ENCODE measurements at places on chromosomes 4 and X.

- DNase-seq, result no peak
These were observed 208.0 kb downstream of the PRDM5 start for GRCh38 chr4:120714417-120715010.

GRCh38 chr4:155639704-155640523, 26.7 kb upstream of the GUCY1A1 start:
- no peak for DNase-seq

- no peak for DNase-seq
These were observed 110.0 kb downstream of the CBR4 start for GRCh38 chr4:168900080-168900479.

GRCh38 chr4:75498041-75498440, 16.2 kb downstream of the RCHY1 start:
- DNase-seq, result no peak

DNA sequence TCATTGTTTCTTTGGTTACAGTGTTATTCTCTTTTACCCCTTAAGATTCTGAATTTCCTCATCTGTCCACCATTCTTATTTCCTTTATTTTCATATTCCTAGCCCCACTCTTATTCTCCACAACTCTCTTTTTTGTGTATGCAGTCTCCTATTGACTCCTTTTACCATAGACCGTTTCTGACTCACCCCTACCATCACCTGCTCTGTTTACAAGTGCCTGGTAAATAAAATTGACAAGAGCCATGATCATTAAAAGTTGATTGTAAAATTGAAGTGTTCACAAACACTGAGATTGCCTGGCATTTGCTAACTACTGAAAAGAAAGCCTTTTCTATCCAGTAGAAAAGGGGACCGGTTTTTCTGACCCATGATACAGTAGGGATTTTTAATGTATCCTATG, 54.4 kb downstream of the MRPL1 start:
- DNase-seq, result no peak

DNA sequence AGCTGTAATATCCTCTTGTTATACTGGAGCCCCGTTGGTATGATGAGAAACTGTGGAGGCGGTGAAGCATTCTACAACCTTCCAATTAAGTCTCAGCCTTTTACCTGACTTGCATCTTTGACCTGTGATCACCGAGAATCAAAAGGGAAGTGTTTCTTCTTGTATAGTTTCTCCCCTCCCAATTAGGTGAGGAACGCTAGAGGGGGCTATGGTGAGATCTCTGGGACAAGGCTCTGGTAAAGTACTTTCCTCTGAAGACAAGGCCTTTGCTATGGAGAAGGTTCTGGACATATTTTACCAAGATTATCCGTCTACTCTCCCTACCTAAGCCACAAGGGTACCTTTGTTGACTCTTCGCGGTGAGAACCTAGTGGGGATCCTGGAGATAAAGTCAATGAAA, 111.3 kb downstream of the CBLL2 start:
- DNase-seq, result no peak

DNA sequence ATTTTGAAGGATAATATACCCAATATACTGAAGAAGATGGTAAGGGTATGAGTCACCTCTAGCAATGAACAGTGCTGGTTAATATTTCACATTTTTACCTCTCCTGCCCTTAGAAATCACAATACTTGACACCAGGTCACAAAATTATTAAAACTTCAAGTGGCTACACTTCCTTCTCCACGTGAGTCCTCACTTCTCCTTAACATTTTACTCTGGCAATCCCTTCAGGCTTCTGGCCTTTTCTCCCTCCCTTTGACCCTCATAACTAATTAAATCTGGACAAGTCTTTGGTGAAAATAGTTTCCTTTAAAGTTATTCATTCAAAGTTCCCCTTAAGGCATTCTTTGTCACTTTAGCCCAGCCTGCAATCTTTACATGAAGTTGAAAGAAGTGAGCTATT, 190.4 kb downstream of the UNC5C start:
- DNase-seq, result no peak

DNA sequence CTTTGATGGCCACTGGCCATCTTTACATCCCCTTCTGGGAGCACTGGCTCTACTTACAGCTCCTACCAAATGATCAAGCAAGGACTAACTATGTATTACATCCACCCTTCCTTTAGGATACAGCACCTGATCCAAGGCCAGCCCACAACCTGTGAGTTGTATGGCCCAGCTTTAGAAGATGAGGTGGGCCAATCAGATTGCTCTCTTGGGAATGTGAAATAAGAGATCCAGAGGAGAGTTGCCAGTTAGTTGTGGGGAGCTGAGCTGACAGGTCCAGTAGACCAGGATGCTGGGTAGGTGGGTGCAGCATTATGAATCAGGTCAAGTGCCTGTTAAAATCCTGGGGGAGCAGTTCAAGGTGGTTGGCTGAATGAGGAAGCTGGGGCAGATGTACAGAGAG, 111.5 kb downstream of the GNL3L start:
- no peak for DNase-seq

DNA sequence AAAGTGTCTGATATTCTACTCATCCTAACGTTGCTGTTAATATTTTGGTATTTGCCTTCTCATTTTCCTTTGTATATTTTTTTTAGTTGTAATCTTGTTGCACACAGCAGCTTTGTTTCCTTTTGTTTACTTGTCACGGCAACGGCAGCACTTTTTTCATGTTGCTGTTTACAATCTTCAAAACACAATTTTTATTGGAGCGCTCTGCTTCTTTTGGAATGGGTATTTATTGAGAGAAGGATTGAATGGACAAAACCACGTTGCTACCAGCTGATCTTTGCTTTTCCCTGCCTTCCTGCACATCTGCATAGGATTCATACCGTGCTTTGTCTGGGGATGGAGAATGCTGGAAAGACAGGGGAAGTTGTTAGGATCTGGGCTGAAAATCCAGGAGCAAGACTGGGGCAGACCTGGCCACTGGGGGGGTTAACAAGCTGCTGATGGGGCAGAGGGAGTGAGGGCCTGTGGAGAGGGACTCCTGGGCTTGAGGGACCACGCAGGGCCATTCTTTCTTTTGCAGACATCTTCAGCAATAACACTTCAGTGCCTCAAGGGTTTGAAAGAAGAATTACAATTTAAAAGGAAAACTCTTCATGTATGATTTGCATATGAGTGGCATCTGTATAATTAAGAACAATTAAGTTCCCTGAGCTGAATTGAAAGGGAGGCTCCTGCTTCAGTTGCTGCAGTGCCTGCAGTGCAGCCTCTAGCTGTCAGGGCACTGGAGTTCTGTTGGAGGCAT, 69.8 kb downstream of the TMEM131L start:
- DNase-seq, result no peak

DNA sequence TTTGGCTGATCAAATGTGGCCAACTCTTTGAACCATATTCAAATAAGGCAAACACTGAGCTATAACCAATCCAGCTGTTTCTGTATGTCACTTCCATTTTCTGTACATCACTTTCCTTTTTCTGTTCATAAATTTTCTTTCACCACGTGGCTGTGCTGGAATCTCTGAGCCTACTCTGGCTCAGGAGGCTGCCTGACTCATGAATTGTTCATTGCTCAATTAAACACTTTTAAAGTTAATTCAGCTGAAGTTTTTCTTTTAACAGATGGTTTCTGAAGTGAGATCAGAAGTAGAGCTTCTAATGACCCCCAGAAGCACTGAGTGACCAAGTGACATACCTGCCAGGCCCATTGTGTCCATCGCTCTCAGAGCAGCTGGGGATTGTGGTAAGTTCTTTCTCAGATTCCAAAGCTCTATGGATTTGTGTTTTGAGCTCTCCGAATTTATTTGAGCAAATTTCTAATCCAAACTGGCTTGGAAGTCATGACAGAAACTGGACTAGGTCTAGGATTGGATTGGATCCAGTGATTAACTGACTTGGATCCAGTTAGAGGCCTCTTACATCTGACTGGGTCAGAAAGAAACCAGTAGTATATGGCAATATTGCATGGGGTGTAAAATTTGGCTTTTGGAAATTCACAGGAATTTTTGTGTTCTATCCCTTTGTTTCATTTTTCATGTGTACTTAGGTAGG, 121.2 kb upstream of the BANK1 start:
- no peak for DNase-seq

DNA sequence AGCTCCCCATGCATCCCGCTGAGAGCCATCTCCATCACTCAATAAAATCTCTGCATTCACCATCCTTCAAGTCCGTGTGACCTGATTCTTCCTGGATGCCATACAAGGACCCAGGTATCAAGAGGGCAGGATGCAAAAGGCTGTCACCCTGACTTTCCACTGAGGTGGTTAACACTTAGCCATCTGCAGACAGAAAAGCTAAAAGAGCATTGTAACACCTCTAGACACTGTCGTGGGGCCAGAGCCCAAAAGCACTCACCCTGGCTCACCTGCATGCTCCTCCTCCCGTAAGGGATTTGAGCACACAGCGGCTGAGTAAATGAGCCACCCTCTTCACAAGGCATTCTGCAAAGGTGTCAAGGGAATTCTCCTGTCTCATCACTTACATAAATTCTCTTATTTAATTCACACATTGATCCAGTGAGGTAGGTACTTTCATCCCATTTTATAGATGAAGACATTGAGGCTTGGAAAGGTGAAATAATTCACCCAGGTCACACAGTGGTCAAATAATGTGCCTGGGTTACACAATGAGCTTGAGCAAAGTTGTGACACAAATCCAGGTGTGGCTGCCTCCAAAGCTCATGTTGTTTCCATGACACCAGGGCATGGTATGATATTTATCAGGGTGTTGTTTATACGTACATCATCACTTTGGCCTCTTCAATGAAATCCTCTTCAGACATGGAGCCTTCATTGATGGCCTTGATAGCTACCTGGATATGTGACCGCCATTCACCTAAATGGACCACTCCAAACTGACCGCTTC, 48.0 kb downstream of the TXK start:
- no peak for DNase-seq

DNA sequence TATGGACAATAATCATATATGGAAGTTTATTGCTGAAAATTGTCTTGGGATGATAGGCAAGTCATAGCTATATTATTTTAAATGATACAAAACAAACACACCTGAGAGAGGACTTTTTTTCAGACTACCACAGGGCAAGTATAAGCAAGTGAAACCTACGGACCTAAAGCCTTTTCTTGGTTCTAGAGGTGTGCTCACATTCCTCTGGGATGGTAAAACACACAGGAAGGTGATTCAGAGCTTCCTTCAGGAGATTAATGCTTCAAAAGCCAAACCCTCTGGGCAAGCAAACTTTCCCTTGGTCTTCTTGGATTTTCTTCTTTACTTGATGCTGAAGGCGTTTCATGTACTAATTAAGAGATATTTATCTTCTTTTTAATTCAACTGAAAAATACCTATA, 60.1 kb upstream of the ACSL4 start:
- no peak for DNase-seq

DNA sequence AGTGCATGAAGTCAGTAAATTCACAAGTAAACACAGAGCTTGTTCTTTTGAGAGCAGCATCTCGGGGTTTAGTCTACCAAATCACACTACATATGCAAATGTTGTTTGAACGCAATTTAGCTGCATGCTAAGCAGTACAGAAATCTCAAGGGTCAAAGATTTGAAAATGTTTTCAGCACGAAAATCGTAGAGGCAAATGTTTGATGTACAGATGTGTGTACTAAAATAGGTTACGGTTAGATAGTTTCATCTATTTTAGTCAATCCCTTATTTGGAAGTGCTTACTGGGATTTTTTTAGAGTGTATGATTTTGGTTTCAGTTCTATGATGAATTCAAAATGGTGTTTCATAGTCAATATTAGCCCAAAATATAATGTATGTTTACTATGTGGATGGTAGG, 1928.2 kb upstream of the TENM3 start:
- no peak for DNase-seq

DNA sequence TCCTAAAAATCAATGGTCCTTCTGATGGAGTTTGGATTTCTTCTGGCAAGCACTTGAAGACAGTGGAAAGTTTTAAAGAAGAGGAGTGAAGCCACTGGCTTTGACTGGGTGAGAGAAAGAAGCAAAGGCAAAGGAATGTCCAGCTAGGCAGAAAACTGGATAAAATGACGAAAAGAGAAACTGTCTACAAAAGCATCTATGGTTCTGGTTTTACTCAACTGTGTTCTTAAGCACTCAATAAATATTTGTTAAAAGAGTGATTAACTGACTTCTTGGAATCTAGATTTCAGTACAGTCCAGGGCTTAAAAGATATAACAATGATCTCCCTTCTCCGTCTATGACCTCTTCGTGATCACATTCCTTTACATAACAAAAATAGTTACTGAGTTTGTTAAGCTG, 52.4 kb downstream of the PACRGL start:
- DNase-seq, result no peak

- DNase-seq, result no peak
These were observed 70.1 kb upstream of the HPGD start for GRCh38 chr4:174592256-174592984.

- no peak for DNase-seq
These were observed 1.3 kb downstream of the HS3ST1 start for GRCh38 chr4:11427121-11427996.

- no peak for DNase-seq
These were observed 28.5 kb upstream of the LIMCH1 start for GRCh38 chr4:41509451-41509866.

DNA sequence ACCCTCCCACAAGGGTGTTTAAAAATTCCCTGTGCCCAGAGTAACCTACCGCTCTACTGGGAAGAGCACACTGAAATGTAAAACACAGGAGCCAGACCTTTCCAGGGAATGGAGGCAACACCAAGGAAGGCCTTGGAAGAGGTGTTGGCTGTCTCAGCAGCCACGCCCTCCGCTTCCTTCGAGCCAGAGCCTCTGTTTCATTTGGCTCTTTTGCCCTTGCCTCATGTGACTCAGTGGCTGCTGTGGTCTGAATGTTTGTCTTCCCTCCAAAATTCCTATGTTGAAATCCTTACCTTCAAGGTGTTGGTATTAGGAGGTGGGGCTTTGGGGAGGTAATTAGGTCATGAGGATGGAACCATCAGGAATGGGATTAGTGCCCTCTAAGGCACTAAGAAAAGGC, 11.3 kb downstream of the SCD5 start:
- DNase-seq, result no peak

DNA sequence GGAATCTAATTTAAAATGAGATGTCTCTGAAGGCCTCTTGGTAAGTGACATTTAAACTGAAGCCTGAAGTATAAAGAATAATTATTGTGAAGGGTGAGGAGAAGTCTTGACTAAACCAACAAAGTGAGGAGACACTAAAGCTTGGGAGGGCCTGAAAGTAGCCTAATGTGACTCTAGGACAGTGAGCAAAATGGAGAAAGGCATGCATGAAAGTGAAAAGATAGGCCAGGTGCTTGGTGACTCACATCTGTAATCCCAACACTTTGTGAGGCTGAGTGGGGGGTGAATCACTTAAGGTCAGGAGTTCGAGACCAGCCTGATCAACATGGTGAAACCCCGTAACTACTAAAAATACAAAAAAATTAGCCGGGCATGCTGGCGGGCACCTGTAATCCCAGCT, 46.9 kb upstream of the SMARCAD1 start:
- no peak for DNase-seq
